ENCODE measurements at places on chromosomes 7 and 10.
A peak's percentile ranks its signal among the peaks of the same experiment; 100 is the strongest.

GRCh38 chr7:50988465-50988864 lies 205.8 kb upstream of the GRB10 start:
- DNase-seq, result no peak

DNA sequence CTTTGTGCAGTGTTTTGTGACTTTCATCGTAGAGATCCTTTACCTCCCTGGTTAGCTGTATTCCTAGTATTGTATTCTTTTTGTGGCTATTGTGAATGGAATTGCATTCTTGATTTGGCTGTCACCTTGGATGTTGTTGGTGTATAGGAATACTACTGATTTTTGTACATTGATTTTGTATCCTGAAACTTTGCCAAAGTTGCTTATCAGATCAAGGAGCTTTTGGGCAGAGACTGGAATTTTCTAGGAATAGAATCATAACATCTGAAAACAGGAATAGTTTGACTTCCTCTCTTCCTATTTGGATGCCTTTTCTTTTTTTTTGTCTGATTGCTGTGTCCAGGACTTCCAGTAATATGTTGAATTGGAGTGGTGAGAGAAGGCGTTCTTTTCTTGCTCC lies 283.8 kb upstream of the LRGUK start:
- DNase-seq, result no peak

GRCh38 chr7:91242097-91242844 lies 22.0 kb upstream of the FZD1 start:
- DNase-seq, result no peak

GRCh38 chr10:123665491-123666286 lies 466 bp upstream of the GPR26 start:
- peak; percentile 18 for DNase-seq

DNA sequence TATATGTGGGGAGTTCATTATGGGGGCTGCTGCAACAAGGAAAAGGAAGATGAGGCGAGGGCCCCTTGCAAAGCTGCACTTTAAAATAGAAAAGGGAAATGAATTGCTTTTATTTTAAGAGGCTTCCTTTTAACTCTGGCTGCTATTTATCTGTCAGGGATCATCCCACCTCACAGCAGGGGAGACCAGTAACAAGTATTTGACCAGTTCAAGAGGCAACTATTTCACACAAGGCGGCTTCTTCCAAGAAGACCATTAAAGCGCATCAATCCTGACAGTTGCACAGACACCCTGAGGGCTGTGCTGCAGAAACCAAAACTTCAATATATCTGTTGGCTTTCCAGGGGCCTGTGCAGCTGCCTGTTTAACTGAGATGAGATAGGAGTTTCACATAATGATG lies 1009.2 kb downstream of the SORCS3 start:
- no peak for DNase-seq

DNA sequence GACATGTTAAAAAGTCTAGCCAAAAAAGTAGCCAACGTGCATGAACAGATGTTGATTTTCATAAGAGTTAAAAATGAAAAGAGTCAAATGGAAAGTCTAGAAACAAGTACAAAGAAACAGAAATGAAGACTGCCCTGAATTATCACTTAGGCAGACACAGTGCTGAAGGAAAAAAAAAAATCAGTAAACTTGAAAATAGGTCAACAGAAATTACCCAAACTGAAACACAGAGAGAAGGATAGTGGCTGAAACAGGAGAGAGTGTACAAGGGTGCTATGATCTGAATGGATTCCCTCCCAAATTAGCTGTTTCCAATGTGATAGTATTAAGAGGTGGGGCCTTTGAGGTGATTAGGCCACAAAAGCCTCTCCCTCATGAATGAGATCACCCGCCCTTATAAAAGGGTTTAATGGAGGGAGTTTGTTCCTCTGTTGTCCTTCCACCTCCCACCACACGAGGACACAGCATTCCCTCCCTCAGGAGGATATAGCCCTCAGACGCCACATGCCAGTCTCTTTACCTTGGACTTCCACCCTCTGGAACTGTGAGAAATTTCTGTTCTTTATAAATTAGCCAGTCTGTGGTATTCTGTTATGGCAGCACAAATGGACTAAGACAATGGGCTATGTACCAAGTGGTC lies 249.7 kb downstream of the AHR start:
- DNase-seq, result no peak

GRCh38 chr10:86167121-86167761 lies 199.4 kb downstream of the GRID1 start:
- no peak for DNase-seq

GRCh38 chr10:62584731-62585130 lies 210.6 kb downstream of the ZNF365 start:
- no peak for DNase-seq
